HS-5 (cell line): ENCODE measurements at places on chromosomes 1 and 21.
A peak's percentile ranks its signal among the peaks of the same experiment; 100 is the strongest.

GRCh38 chr1:51048021-51048420 lies 54.0 kb upstream of the C1orf185 start:
- no peak for DNase-seq

- DNase-seq = peak; percentile 89
Measured at GRCh38 chr1:235018161-235018560, 110.5 kb downstream of the TOMM20 start.

DNA sequence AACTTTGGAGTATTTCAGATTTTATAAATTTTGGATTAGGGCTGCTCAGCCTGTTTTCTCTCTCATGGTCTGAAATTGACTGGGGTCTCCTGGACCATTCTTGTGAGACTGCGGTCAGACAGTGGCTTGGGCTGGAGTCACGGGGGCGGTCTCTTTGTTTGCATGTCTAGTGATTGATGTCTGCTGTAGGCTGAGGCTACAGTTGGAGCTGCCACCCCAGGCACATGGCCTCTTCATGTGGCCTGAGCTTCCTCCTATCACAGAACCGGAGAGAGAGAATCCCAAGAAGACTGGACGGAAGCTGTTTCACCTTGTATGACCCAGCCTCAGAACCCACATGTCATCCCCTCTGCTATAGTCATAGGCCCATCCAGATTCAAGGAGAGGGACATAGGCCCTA lies 96.1 kb downstream of the NID1 start:
- no peak for DNase-seq

GRCh38 chr1:16064536-16065268 lies 8.7 kb downstream of the FAM131C start:
- DNase-seq = no peak

DNA sequence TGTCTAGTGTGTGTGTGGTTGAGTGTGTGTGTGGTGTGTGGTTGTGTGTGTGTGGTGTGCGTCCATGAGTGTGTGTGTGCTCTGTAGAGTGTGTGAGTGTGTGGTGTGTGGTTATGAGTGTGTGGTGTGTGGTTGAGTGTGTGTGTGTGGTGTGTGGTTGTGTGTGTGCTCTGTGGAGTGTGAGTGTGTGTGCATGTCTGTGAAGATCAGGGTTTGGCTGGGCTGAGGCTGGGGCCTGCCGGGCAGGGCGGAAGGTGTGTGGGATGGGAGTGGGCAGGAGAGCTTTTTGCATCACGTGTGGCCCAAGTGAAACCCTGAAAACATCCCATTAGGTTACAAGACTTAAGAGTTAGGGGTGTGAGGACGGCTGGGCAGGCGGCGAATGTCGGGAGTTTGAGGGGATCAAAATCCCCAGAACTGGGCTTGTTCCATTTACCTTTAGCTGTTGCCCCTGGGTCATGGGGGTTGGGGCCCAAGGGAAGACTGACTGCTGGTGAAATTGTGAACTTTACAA lies 2.9 kb upstream of the FCMR start:
- no peak for DNase-seq

DNA sequence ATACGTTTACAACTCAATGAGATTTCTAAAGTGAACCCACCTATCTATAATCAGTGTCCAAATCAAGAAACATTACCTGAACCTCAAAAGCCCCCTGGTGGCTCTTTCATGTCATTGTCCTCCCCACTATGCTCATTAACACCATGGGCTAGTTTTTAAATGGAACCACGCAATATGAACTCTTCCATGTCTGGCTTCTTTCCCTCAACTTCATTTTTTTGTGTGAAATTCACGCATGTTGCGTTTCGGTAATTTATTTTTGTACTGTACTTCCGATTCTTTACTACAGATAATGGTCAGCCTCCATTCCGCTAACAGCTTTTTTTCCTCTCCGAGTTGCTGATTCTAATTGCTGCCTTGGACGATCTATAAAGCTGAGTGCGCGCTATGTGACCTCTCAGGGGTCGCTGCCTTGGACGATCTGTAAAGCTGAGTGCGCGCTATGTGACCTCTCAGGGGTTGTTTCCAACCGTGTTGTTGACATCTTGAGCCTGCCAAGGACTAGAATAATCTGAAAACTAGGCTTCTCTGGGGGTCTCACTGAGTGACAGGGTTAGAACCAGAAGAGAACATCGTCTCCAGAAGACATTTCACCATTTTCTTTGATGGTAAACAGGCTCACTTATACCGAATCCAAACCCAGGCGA lies 1.1 kb upstream of the CACYBP start:
- DNase-seq = no peak

DNA sequence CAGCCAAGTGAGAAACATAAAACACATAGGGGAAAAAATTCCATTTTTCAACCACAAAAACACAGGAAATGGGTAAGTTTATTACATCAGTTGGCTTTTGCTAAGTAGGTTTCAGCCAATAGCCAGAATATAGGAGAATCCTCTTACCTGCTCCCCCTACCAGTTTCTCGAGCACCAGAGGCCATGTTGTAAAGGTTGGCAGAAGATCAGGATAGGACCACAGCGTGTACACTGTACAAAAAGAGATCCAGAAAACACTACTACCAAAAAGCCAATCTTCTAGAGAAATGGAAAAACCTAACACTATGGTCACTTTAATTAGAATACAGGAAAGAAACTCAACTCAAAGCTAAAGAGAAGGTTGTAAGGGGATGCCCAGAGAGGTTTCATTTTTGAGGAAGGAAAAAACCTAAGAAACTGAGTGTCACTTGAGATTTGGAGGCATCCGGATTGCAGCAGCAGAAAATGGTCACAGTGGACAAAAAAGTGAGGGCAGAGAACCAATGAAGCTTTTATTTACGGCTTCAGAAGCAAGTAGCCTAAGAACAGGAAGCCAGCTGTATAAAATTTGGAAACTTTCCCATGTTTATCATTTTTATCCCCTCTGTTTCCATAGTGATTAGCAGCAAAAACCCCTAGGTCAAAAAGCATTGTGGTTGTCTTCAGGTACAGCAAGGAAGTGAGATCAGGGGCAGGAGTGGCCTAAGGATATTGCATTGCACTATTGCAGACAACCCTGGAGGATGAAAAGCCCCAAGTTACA lies 2.9 kb downstream of the EIF2D start:
- no peak for DNase-seq

DNA sequence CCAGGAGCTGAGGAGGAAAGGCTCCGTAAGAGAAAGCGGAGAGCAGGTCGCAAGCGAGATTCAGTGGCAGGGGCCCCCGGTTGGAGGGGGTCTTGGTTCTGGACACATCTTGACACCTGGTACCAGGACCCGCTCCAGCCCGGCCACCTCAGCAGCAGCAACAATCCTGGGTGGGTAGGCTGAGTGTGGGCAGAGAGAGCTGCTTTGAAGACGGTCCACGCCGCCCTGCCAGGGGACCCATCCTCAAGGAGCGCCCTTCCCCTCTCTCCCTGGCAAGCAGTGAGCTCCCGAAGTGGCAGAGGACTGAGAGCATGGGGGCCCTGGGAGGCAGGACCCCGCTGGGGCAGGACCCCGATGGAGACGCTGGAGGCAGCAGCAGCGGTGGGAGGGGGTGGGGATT lies 35.6 kb upstream of the LAPTM5 start:
- DNase-seq = no peak

DNA sequence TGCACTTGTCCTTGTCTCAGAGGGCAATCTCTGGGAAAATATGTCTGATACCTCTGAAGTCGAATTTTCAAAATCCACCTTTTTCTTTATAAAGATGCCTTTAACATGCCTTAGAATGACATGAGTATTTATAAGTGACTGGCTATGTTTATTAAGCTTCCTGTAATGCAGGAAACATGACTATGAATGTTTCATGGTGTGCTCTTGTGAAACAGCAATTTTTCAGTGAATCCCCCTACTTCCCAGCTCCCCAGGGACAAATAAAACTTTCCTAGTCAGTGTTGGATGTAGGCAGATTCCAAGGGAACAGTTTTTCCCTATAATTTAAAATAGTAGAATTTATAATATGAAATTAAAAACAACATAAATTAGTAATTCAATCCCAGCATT lies 437.0 kb downstream of the LMO4 start:
- peak; percentile 82 for DNase-seq

- DNase-seq = no peak
Measured at GRCh38 chr1:183385340-183386144, 32.6 kb downstream of the NMNAT2 start.

- no peak for DNase-seq
Measured at GRCh38 chr1:109466452-109467300, at the start of gene SYPL2. TSS of gene SYPL2 (plus strand) at chr1:109466546. CDS start at chr1:109466844, 298 bp downstream.

DNA sequence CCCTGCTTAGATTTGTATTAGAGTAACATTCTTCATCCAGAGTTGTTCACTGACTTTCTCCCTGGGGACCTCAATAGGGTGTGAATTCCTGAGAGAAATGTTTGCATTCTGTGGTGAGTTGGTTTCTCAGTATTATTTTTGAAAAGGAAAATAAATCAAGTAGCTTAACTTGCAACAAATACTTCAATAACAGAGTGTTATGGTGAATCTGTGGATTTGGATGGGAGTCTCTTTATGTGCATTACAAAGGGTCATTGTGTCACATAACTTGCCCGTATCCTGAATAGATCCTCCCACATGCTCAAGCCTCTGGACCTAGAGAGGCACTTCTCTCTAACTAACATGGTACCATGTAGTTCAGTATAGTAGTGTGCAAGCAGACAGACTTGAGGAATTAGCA lies 68.4 kb upstream of the IPO9 start:
- DNase-seq = no peak

DNA sequence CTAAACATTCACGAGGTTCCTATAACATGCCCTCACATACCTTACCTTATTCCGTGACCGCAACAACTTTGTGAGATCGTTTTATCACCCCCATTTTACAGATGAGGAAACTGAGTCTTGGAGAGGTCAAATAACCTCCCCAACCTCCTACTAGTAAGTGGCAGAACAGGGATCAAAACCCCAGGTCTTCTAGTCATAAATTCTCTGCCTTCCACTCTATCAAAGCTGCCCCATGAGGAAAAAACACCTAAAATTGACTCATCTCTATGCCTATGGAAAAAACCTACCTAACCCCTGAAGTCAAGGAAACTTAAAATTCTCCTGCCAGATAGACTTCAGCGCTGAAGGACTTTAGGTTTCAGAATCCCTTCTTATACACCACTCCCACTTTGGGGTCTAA lies 69.5 kb upstream of the ERRFI1 start:
- DNase-seq = no peak

DNA sequence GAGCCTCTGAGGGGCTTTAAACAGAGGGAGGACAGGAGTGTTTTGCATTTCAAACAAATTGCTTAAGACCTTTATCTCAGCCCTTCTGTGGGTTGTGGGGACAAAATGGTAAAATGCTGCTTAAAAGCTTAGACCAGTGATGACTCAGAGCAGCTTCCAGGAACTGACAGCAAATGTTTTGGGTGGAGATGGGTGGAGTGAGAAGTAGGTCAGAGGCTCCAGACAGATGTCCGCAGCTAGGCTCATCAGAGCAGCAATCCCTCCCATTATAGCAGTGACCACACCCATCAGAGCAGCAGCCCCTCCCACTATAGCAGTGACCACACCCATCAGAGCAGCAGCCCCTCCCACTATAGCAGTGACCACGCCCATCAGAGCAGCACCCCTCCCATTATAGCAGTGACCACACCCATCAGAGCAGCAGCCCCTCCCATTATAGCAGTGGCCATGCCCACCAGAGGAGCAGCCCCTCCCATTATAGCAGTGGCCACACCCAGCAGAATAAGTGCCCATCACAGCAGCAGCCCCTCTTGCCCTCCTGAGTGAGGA lies 532.2 kb downstream of the MATN1 start:
- peak; percentile 32 for DNase-seq

DNA sequence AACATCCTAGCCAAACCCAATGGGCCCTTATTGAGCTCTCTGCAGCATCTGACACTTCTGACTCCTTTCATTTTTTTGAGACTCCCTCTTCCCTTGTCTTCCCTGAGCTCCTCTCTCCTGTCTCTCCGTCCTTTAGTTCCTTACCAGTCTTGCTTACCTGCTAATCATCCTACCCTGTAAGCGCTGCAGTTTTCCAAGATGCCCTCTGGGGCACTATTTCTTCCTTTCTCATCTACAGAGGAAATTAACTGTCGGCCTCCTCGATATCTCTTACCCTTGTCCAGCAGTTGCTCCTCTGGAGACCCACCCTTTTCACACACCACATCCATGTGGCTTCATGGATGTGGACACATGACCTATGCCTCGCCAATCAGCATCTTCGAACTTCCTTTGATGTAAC lies 6.8 kb downstream of the GPR161 start:
- DNase-seq = no peak

DNA sequence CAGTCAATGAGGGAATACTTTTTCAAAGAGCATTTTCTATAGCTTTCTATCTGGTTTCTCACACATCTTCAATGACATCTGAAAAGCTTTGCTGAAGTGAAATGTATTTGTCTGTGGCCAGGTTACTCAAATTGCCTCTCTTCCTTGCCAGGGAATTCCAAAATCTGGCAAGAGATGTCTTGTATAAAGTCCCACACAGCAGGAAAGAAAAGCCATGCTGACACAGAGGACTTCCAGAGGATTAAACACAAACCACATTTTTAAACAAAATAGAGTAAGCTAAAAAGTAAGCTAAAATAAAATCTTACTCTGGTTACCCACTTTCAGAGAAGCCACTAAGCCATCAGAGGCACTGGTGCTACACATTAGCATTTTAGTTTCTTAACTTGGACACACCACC lies 93.1 kb upstream of the BCAR3 start:
- no peak for DNase-seq

GRCh38 chr1:248404024-248404423 lies 1.2 kb downstream of the OR2T1 start:
- DNase-seq = peak; percentile 4

GRCh38 chr1:209646558-209646957 lies 5.7 kb downstream of the LAMB3 start:
- DNase-seq = no peak

- DNase-seq = no peak
Measured at GRCh38 chr1:106276871-106277270, 779.6 kb upstream of the PRMT6 start.

DNA sequence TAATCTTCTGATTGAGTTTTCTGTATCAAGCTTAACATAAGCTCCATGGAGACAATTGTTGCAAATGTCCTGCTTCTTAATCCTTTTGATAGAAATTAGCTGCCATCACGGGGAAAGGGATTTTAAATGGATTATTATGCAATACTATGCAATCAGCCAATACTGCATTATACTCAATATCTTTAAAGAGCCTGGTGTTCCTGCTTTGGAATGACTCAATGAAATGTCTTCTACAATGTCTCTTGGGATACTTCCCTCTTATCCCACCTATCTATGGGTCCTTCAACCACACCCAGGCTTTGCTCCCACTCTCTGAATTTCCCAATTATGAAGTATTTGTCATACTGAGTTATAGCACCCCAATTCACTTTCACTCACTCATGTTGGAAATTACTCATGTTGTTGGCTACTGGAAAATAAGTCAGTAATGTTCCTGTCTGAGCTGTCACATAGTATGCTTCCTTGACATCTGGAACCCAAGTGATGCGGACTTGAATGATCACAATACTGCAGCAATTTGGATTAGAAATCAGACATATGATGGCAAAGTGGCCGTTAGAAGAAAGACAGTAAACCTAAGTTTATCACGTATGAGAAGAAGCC lies 85.0 kb downstream of the TPR start:
- no peak for DNase-seq

- DNase-seq = no peak
Measured at GRCh38 chr1:38352869-38353268, 306.3 kb upstream of the POU3F1 start.

- no peak for DNase-seq
Measured at GRCh38 chr1:169271098-169271497, 96.5 kb downstream of the NME7 start.
